ENCODE measurements at places on chromosomes 5 and 9.

GRCh38 chr9:108258640-108259039, 597.1 kb downstream of the ACTL7B start:
- DNase-seq, result no peak

- DNase-seq, result no peak
These were observed 18.4 kb upstream of the IL17B start for GRCh38 chr5:149397530-149397929.

DNA sequence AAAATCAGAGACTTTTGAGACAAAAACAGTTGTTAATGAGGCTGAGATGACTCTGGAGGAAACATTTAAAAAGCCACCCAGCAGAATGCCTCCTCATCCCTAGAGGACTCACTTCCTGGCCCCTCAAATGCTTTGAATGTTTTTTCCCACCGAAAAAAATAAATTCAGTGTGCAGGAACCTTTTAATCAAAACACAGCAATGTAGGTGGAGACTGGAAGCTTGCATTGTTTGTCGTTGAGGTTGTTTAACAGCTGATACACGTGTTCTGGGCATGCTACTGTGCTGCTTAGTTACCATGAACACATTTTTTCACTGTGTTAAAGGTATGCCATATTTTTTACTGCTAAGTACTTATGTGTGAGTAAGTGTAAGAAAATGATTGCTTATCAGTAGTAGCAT, 65.7 kb upstream of the ADCY2 start:
- no peak for DNase-seq

GRCh38 chr5:139494256-139494655, 11.7 kb upstream of the STING1 start:
- DNase-seq, result no peak

DNA sequence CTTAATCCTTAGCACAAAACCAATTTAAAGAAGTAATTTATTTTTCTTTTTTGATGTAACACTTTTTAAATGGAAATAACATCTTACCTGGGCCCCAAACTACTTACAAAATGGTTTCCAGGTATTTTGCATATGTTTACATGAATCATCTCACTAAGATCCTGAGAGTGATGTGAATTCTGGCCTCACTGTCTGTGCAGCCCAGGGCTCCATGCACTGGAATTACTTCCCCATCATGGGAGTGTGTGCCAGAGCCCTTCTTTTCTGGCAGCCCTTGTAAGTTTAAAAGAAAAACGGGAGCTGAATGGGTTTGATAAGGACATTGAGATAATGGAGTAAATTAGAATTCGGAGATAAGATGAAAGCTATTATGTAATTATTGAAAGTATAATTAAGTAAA, 12.2 kb upstream of the F2R start:
- DNase-seq, result no peak

- peak; percentile 18 for DNase-seq
These were observed 6.4 kb downstream of the CEMIP2 start for GRCh38 chr9:71761938-71762353.

DNA sequence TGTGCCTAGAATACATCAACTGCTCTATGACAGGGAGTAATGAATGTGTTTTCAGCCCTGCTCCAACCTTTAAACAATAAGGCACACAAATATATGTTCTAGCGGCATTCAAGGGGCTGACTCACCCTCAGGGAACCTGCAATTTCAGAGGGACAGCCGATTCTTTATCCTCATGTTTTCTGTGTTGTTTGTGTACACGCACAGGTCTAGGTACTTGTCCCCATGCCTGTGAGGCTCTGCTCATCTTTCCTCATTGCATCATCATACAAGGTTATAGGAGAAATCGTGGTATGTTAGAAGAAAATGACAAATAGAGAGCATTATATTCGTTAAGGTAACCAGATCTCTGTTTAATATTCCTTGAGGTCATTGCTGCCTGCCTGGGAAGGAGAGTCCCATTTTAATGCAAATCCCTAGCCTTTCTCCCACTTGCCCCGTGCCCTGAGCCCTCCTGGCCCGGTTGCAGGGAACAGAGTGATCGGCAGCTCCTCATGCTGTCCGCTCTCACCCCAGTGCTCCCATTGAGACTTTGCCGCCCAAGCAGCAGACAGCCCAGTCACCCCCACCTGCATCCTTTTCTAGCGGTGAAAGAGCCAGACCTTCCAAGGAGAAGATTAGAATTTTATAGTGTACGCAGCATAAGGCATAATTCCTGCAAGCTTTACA, 14.6 kb downstream of the MAP1B start:
- DNase-seq, result no peak

- peak; percentile 23 for DNase-seq
These were observed 144.3 kb downstream of the ACTBL2 start for GRCh38 chr5:57338068-57338867.

- DNase-seq, result no peak
These were observed 254.4 kb downstream of the NDUFS4 start for GRCh38 chr5:53814819-53815218.

DNA sequence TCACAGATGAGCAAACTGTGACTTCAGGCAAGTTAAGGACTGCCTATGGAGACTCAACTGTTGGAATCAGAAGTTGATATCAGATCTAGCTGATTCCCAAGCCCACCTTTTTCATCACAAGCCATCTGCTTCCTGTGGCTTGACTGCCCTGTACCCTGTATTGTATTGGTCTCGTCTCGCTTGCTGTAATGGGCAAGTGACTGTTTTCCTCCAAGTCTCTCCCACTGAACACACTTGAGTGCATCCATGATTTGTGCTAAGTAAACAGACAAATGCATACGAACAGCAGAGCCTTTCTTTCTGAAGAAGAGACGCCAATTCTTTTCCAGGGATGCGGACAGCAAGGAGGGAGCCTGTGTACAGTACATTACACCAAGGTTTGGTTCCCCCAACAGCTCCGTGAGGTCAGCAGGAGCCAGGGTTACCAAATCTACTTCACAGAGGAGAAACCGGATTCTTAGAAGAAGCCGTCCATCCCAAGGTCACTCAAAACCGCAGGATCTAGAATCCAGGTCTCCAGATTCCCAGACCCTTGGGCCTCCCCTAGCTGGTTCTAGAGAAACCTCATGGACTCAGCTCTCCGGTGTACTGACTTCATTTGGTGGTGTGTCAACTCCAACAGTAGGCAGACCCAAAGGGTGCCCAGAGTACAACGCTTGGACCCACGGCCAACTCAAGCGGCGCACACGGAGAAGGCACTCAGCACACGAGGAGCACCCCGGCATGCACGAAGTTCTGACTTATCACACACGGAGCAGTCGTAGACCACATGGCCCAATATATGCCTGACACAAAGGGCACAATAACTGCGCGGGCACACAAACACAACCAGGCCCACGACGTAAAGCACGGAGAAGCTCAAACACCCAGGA, 1.1 kb downstream of the BAG1 start:
- no peak for DNase-seq

- peak; percentile 14 for DNase-seq
These were observed 28.5 kb upstream of the PHF24 start for GRCh38 chr9:34929506-34930102.

DNA sequence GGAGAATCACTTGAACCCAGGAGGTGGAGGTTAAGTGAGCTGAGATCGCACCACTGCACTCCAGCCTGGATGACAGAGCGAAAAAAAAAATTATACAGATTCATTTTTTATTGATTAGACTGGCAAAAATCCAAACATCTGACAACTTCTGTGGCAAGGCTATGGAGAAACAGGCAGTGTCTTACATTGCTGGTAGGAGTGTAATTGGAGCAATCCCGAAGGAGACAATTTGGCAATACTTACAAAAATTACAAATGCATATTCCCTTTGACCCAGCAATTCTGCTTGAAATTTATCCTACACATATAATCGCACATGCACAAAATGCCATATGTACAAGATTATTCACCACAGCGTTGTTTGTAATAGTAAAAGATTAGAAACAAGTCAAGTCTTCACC, 86.8 kb downstream of the MAPKAP1 start:
- DNase-seq, result no peak

DNA sequence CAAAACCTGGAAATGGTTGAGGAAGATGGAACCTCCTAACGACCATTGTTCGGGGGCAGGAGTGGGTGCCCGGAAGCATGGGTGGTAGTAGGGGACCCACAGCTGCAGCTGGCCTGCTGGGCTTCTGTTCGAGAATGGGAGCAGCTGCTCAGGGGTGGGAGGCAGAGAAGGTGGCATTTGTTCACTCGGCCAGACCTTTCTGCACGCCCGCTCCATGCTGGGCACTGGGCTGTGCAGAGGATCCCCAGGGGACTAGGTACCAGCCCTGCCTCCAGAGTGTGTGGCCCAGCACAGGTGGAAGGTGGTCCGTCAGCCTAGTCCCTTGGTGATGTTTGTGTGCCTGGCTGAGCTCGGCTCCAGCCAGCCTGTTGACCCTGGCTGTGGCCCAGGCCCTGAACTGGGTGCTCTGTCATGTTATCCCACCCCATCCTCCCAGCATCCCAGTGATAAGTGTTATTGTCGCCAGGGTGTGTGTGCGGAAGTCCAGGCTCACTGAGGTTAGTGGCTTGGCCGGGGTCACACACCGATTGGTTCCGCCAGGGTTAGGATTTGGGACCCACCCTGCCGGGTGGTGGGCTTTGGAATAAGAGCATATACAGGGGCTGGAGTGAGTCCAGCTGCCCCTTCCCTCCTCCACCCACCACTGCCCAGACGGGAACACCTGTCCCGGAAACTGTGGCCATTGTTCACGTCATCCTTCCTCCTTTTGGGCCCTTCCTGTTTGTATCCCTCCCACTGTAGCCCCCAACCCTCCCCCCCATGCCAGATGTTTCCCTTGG, 4.8 kb downstream of the N4BP3 start:
- no peak for DNase-seq

GRCh38 chr9:126317513-126317912, 9.1 kb upstream of the MVB12B start:
- peak; percentile 60 for DNase-seq

DNA sequence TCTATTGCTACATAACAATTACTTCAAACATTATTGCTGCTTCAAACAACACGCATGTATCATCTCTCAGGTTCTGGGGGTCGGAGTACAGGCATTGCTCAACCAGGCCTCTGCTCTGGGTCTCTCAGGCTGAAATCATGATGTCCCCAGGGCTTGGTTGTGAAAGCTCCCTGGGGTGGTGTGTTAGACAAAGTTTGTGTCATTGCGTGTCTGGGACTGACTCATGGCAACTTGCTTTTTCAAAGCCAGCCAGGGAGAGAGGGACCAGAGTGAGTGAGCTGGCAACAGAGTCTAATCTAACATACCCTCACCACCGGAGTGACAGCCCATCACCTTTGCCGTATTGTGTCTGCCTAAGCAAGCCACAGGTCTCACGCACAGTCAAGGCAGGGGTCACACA, 259.2 kb upstream of the NFIL3 start:
- DNase-seq, result no peak
